ENCODE measurements at places on chromosomes 13 and 19. TPM values are rescaled to one million over a fixed set of nuclear protein-coding genes. Genes with fewer than 3 reads are reported as not detected.

Gene LIN7B
- total RNA-seq: 7.0 TPM

Gene ZNF71
- 11.7 TPM for total RNA-seq

Gene GPR12
- total RNA-seq: not detected

Gene PGLYRP1
- not detected for total RNA-seq

Gene CCDC194
- not detected for total RNA-seq

Gene CATSPERD
- total RNA-seq: not detected

Gene PABPC3
- total RNA-seq: 0.10 TPM

All from A549 treated with AZD2906 at 1 μM for 4 hours (cell line).